ENCODE measurements at places on chromosomes 13 and 19.
A peak's percentile ranks its signal among the peaks of the same experiment; 100 is the strongest.

GRCh38 chr13:52319876-52320275, 86.1 kb downstream of the THSD1 start:
- H3K4me1 ChIP-seq, result no peaks in the 10 kb centered on the region
- no peaks in the 10 kb centered on the region for H3K36me3 ChIP-seq
- no peak overlapping the region for H3K4me3 ChIP-seq
- no peak for DNase-seq
- no peaks in the 10 kb centered on the region for H3K27me3 ChIP-seq

DNA sequence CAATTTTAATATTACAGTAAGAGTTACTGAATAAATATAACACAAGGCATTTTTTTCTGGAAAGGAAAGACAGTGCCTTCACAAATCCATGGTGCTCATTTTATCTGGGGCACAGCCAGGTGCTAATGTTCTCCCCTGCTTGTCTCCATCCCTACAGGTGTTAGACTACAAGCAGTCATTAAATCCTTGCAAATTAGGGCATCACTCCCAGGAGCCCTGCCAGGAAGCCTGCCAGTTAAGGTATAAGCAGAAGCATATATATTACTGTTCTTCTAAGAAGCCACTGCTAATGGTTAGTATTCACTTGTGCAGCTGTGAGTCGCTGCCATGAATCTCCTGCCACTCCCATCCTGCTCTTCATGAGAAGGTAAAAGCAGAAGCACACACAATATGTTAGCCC, 149.7 kb downstream of the OXGR1 start:
- no peak overlapping the region for H3K4me3 ChIP-seq
- no peaks in the 10 kb centered on the region for H3K4me1 ChIP-seq
- no peaks in the 10 kb centered on the region for H3K36me3 ChIP-seq
- DNase-seq, result no peak

GRCh38 chr19:39818626-39819097, 15.3 kb downstream of the DYRK1B start:
- DNase-seq, result no peak
- peak overlapping the region; percentile 24 for H3K4me3 ChIP-seq
- no peak overlapping the region for H3K27ac ChIP-seq
- no peaks in the 10 kb centered on the region for H3K27me3 ChIP-seq

GRCh38 chr19:52197964-52198363, 8.1 kb downstream of the PPP2R1A start:
- H3K27ac ChIP-seq, result no peak overlapping the region
- no peaks in the 10 kb centered on the region for H3K27me3 ChIP-seq
- H3K4me3 ChIP-seq, result no peak overlapping the region
- no peak for DNase-seq

DNA sequence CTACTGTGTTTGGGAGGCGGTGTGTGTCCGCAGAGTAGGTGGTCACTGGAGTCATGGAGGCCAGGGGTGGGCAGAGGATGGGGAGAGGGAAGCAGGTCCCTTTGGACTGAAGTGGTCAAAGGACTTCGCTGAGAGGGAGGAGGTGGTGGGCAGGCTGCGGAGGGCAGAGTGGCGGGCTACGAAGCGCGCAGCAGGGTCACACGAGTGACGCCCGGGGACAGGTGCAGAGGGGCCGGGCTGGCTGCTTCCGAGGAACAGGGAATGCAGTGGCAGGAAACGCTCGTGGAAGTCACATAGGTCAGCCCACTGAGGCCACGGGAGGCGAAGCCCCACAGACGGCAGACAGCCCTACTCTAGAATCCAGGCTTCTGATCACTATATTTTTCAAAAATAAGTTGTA, 111.5 kb downstream of the URI1 start:
- H3K4me1 ChIP-seq, result peaks cover 28% of the 10 kb centered on the region
- peak overlapping the region; percentile 72 for H3K27ac ChIP-seq
- H3K4me3 ChIP-seq, result no peak overlapping the region
- H3K27me3 ChIP-seq, result no peaks in the 10 kb centered on the region
- DNase-seq, result no peak

- no peak overlapping the region for H3K4me3 ChIP-seq
- no peak overlapping the region for H3K27ac ChIP-seq
- H3K36me3 ChIP-seq, result no peaks in the 10 kb centered on the region
- H3K27me3 ChIP-seq, result no peaks in the 10 kb centered on the region
- no peaks in the 10 kb centered on the region for H3K4me1 ChIP-seq
Measured at GRCh38 chr13:98105929-98106336, 37.0 kb upstream of the FARP1 start.

- peaks cover 7% of the 10 kb centered on the region for H3K4me1 ChIP-seq
- no peaks in the 10 kb centered on the region for H3K36me3 ChIP-seq
- no peak overlapping the region for H3K4me3 ChIP-seq
- H3K27me3 ChIP-seq, result no peaks in the 10 kb centered on the region
Measured at GRCh38 chr19:45130888-45131615, 29.7 kb downstream of the NKPD1 start.

- no peak overlapping the region for H3K4me3 ChIP-seq
- no peaks in the 10 kb centered on the region for H3K27me3 ChIP-seq
- H3K4me1 ChIP-seq, result no peaks in the 10 kb centered on the region
- peaks cover 2% of the 10 kb centered on the region for H3K36me3 ChIP-seq
- no peak overlapping the region for H3K27ac ChIP-seq
Measured at GRCh38 chr13:46716821-46717220, 80.1 kb downstream of the ESD start.

GRCh38 chr13:54226876-54227275, 1198.3 kb downstream of the OLFM4 start:
- H3K4me1 ChIP-seq, result peaks cover 8% of the 10 kb centered on the region
- H3K27me3 ChIP-seq, result no peaks in the 10 kb centered on the region
- peak overlapping the region; percentile 18 for H3K4me3 ChIP-seq
- peak; percentile 12 for DNase-seq
- H3K27ac ChIP-seq, result no peak overlapping the region
- H3K36me3 ChIP-seq, result peaks cover 15% of the 10 kb centered on the region

- no peak overlapping the region for H3K27ac ChIP-seq
- H3K4me3 ChIP-seq, result peak overlapping the region; percentile 83
- peaks cover 35% of the 10 kb centered on the region for H3K4me1 ChIP-seq
- H3K36me3 ChIP-seq, result peaks cover 11% of the 10 kb centered on the region
- H3K27me3 ChIP-seq, result peaks cover 79% of the 10 kb centered on the region
- no peak for DNase-seq
Measured at GRCh38 chr13:99979453-99980200, 2.0 kb upstream of the ZIC2 start.

GRCh38 chr19:48239120-48239519, 16.6 kb downstream of the CARD8 start:
- no peak overlapping the region for H3K4me3 ChIP-seq
- no peak overlapping the region for H3K27ac ChIP-seq
- no peaks in the 10 kb centered on the region for H3K27me3 ChIP-seq
- DNase-seq, result no peak

DNA sequence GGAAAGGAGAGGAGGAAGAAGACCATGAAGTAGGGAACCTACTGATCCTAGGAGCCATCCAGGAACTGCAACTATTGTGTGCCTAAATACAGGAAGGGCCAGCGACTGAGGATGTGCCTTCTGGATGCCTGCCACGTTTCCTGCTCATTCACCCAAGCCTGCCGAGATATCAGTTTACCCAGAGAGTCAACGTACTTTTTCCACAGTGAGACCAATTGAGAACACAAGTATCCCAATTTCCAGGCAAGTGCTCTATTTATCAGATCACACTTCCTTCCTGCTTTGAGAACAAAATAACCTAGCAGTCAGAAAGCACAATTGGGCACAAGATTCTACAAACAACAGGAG, 122.4 kb downstream of the AKAP11 start:
- no peak for DNase-seq
- no peak overlapping the region for H3K4me3 ChIP-seq
- no peak overlapping the region for H3K27ac ChIP-seq
- H3K4me1 ChIP-seq, result peaks cover 5% of the 10 kb centered on the region
- H3K36me3 ChIP-seq, result no peaks in the 10 kb centered on the region

- H3K4me3 ChIP-seq, result no peak overlapping the region
- peak overlapping the region; percentile 31 for H3K27ac ChIP-seq
- peaks cover 2% of the 10 kb centered on the region for H3K27me3 ChIP-seq
- no peaks in the 10 kb centered on the region for H3K36me3 ChIP-seq
Measured at GRCh38 chr19:43499042-43499441, 5.5 kb downstream of the PHLDB3 start.

DNA sequence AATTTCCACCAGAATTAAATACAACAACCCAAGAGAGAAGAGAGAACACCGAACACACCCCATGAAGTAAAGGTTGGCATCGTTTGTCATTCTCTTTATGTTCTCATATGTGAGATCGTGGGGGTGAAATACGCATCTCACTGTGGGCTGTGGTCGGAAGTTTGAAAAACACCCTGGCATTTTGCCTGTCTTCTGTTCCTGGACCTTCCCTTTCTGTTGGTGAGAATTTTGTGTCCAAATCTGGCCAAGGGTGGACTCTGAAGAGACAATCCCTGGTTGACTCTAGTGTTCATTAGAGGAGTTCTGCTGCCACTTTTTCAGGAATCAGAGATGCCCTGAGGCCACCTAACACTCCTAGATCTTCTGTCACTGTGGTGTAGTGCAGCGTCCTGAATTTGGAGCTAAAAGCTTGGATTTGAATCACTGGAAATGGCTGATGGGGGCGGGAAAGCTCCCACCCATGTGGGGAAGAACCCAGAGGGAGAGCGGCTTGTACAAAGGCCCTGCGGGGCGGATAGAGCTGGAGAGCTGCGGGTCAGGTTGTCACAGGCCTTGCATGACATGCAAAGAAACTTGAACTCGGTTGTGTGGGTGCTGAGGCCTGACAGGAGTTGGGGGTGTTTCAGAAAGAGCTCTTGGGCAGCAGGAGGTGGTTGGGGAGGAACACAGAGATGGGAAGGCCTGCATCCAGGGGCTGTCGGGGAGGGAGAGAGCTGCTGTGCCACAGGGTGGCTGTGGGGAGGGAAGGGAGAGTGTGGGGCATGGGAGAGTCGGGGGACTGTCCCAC, 11.1 kb upstream of the SPATA13 start:
- peaks cover 59% of the 10 kb centered on the region for H3K4me1 ChIP-seq
- no peak for DNase-seq
- H3K36me3 ChIP-seq, result no peaks in the 10 kb centered on the region
- H3K4me3 ChIP-seq, result peak overlapping the region; percentile 6
- no peaks in the 10 kb centered on the region for H3K27me3 ChIP-seq

GRCh38 chr19:58355908-58356765, 2.8 kb upstream of the A1BG start:
- no peak overlapping the region for H3K27ac ChIP-seq
- H3K36me3 ChIP-seq, result no peaks in the 10 kb centered on the region
- peaks cover 5% of the 10 kb centered on the region for H3K4me1 ChIP-seq

- H3K27ac ChIP-seq, result no peak overlapping the region
- peaks cover 33% of the 10 kb centered on the region for H3K4me1 ChIP-seq
- DNase-seq, result no peak
- H3K4me3 ChIP-seq, result peak overlapping the region; percentile 44
- H3K27me3 ChIP-seq, result peaks cover 85% of the 10 kb centered on the region
Measured at GRCh38 chr19:2982983-2983350, 5.6 kb downstream of the TLE6 start.

- no peak overlapping the region for H3K27ac ChIP-seq
- peaks cover 7% of the 10 kb centered on the region for H3K4me1 ChIP-seq
Measured at GRCh38 chr19:45568732-45569131, 15.9 kb downstream of the OPA3 start.

DNA sequence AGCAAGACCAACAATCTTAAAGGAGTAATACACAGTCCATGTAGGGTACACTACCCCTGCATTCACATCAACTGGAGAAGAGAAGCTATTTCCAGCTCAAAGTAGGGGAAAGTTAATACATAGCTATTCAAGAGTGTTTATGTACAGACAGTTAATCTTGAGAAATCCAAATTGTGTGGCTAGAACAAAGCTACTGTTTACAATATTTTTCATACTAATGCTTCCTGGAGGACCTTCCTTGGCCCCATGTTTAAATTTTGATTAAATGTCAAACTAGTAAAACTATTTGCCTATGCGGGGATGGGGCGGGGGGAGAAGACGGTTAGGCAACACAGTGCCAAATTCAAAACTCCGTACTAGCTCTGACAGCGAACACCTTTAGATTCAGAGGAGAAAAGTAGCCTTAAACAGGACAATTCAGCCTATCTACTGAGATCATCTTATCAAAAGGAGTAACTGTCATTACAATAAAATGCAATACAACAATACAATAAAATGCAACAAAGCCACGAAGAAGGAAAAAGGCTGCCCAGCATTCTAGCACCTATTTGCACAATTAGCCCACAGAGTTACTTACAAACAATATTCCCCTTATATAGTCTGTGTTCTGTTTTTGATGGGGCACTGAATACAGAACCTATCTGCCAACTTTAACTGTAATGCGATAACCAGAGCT, 29.1 kb downstream of the BRD4 start:
- H3K27ac ChIP-seq, result no peak overlapping the region
- peaks cover 48% of the 10 kb centered on the region for H3K4me1 ChIP-seq
- no peak for DNase-seq

- no peak overlapping the region for H3K27ac ChIP-seq
- H3K4me3 ChIP-seq, result no peak overlapping the region
Measured at GRCh38 chr13:73063166-73063565, 4.4 kb downstream of the KLF5 start.

DNA sequence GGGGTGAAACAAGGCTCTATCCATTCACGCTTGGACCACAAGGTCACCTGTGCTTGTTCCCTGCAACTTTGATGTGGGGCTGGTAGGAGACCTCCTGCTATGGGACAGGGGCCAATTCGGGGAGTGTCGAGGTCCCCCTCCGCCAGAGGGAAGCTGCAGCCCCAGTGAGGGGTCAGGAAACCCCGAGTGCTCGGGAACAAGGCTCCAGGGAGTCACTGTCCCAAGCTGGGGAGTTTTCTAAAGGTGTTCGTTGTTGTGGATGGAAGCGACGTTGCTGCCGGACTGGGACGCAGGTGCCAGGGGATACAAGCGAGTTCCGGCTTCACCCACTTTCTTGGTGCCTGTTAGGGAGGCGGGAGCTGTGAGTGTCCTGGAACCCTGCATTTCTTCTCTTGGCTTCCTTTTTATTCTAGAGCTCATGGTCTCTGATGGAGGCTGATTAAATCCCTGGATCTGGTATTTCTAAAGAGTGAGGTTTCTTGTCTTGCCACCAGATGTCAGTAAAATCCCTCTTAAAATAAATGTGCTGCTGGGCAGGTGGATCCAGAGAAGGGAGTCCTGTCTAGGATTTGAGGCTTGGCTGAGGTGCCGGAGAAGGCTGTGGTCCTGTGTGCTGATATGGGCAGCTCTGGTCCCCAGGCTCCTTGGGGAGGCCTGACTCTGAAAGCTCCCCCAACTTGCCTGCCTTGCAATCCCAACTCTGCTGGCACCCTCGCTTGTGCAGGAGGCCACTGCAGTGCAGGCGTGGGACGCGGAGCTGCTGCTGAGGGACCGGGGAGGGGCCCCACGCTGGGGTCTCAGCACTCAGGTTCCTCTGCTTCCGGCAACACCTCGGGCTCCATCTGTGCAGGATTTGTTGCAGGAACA, 153.9 kb downstream of the TEX29 start:
- H3K36me3 ChIP-seq, result no peaks in the 10 kb centered on the region
- no peaks in the 10 kb centered on the region for H3K4me1 ChIP-seq
- no peaks in the 10 kb centered on the region for H3K27me3 ChIP-seq
- H3K4me3 ChIP-seq, result no peak overlapping the region
- DNase-seq, result peak; percentile 20

- no peaks in the 10 kb centered on the region for H3K4me1 ChIP-seq
- H3K27ac ChIP-seq, result no peak overlapping the region
- H3K4me3 ChIP-seq, result no peak overlapping the region
- no peaks in the 10 kb centered on the region for H3K36me3 ChIP-seq
- DNase-seq, result no peak
Measured at GRCh38 chr13:28128030-28128429, 10.3 kb upstream of the PAN3 start.

GRCh38 chr13:101262306-101262705, 154.0 kb downstream of the NALCN start:
- no peaks in the 10 kb centered on the region for H3K27me3 ChIP-seq
- peaks cover 8% of the 10 kb centered on the region for H3K4me1 ChIP-seq
- no peak for DNase-seq
- no peaks in the 10 kb centered on the region for H3K36me3 ChIP-seq

GRCh38 chr13:48501705-48502104, 31.2 kb downstream of the RCBTB2 start:
- H3K27me3 ChIP-seq, result no peaks in the 10 kb centered on the region
- no peak overlapping the region for H3K27ac ChIP-seq
